ENCODE measurements at places on chromosomes 1 and 21.
A peak's percentile ranks its signal among the peaks of the same experiment; 100 is the strongest.

- no peak for DNase-seq
Observed at GRCh38 chr1:208332036-208332773, 88.0 kb upstream of the PLXNA2 start.

- DNase-seq: no peak
Observed at GRCh38 chr1:19676438-19676922, 11.8 kb downstream of the HTR6 start.

DNA sequence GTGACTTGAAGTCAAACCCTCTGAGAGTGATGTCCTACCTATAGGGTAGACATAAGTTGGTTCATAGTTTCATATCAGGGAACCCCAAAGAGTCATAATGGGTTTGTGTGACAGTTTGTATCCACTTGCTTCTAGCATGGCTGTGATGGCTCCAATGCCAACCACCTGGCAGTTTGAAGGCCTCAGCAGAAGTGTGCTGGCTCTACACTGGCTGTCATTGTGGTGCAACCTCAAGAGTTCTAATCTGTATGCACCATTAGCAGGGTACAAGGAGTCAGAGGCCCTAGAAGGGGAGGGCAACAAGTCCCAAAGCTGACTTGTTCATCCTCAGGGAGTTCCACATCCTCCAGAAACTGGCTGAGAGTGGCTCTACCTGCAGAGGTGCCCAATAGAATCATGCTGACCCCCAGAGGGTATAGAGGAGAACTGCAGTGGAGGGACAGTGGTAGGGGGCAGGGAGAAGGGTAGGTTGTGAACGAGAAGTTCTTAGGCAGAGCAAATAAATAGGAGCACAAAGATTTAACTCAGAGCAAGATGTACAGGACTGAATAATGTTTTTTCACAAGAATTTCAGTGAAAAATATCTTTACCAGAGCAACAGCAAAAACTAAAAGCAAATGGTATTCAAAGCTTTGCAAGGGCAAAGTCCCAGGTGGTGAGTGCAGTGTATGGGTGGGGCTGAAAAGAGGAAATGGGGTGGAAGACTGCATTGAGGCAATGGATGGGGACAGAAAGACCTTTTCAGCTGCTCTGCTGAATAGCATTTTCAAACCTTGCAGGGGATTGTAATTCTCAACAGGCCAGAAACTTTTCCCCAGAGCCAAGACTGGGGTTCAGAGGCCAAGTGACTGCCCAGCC is 3.2 kb downstream of the FCRL2 start:
- DNase-seq: no peak

- DNase-seq: no peak
Observed at GRCh38 chr1:201261771-201262547, 21.3 kb upstream of the PKP1 start.

DNA sequence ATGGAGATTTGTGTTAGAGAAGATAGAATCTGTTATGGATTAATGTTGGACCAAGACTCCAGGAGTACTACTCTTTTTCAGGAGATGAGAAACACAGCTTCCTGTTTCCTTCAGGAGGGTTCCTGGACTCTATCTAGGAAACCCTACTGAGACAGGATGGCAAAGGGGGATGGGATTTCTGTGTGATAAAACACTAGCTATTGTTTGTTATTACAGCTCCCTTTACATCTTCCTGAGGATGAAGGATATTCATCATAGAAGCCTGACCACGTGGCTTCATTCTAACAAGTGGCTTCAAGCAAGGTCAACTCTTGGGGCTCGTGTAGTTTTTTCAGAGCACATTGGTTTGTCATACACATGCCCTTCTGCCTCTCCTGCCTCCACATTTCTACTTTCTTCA is 33.3 kb downstream of the RGL1 start:
- DNase-seq: no peak

DNA sequence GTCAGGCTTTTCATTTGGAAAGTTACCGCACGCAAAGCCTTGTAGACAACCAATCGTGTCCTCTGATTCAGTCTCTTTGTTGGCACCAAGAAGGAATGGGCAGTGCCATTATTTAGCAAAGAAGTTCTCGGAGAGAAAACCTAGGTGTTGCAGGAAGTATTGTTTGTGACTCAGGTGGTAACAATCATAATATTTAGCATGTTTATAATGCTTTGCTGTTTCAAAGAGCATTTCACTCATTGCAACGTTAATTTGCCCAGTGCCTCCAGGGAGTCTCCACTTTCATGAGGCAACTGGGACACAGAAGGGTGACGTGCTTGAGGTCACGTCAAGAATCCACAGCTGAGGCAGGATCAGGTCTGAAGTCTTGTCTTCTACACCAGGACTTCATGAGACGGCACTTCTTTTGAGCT is 31.4 kb downstream of the STPG1 start:
- DNase-seq: no peak

GRCh38 chr1:83864991-83865390 is 133.9 kb downstream of the TTLL7 start:
- DNase-seq: no peak

DNA sequence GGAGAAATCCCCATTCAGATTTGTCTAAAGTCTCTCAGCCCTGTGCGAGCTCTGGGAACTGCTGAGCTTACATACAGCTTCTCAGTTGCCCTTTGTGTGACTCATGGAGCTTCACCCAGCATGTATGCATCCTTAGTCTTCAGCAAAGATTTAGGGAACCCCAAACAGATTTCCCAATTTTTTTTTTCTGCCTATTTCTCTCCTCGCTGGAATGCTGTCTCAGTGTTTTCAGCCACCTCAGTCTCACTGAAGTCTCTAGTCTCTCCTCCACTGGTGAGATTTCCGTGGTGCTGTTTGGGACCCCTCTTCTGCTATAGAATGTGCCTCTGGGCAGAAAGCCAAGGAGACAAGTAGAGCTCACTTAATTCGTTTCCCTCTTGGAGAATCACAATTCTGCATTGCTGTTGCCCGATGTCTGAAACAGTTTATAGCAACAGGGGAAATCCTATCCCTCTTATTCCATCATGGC is 28.1 kb upstream of the TXLNA start:
- peak; percentile 18 for DNase-seq

- no peak for DNase-seq
Observed at GRCh38 chr1:208243527-208243966, 637 bp downstream of the PLXNA2 start.

- DNase-seq: peak; percentile 37
Observed at GRCh38 chr1:110087812-110088738, 17.6 kb upstream of the ALX3 start.

DNA sequence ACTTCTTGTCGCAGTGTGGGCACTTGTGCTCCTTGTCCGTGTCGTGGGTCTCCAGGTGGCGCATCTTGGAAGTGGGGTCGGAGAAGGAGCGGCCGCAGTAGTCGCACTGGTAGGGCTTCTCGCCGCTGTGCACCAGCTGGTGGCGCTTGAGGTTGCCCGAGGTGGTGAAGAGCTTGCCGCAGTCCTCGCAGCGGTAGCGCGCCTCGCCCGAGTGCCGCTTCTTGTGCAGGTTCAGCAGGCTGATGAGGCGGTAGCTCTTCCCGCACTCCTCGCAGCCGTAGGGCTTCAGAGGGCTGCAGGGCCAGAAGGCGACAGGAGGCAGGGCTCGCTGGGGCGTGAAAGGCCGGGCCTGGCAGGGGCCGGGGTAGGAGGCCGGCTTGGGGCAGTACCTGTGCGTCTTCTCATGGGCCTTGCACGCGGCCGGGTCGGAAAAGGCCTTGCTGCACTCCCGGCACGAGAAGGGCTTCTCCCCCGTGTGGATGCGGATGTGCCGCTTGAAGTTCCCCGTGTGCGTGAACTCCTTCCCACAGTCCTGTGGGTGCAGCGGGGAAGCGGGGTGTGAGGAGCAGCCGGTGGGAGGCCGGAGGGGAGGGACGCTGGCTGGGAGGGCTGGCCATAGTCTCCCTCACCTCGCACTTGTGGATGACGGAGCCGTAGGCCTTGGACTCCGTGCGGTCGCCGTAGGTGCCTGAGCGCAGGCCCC is 31.4 kb downstream of the ZBTB17 start:
- DNase-seq: no peak

GRCh38 chr1:6898974-6899539 is 113.8 kb downstream of the CAMTA1 start:
- no peak for DNase-seq

DNA sequence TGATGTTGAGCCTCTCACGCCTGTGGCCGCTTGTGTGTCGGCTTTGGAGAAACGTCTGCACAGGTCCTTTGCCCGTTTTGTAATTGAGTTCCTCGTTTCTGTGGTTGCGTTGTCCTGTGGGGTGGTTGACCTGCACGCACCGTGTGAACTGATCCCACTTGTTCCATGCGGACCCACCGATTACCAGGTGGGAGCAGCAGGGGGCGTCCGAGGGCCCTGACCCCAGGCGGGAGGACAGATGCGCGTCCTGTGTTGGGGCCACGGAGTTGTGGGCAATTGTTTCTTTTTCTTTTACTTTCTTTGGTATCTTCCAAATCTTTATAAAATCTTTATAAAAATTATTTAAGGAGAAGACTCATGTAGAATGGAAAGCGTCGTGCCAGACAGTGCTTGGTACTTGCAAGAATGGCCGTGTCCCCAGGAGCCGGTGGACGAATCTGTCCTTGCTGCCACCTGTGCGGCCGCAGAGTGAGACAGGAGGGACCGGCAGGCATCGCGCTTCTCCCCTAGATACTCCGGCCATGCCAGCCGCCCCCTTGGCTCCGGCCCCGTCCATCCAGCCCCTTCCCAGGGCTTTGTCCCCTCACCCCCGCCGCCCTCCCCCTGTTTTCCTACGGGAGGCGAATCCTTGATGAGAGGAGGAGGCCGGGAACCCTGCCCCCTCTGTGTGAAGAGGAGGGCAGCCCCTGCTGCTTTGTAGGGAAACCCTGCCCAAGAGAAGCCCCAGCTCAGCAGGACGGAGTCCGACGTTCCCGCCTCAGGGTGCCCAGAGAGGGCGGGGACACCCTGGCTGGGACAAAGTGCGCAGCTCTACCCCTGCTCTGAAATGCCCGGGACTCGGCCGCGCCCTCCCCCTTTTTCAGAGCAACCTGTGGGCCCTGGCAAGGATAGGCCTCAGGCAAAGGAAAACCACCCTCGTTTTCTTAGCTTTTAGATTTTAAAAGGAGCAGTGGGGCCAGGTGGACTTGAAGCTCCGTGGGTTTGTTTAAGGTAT is 41.7 kb downstream of the PRKCZ start:
- DNase-seq: no peak

GRCh38 chr21:14841511-14842472 is 223.0 kb downstream of the NRIP1 start:
- no peak for DNase-seq

GRCh38 chr1:93029317-93029716 is 49.8 kb upstream of the MTF2 start:
- DNase-seq: no peak

DNA sequence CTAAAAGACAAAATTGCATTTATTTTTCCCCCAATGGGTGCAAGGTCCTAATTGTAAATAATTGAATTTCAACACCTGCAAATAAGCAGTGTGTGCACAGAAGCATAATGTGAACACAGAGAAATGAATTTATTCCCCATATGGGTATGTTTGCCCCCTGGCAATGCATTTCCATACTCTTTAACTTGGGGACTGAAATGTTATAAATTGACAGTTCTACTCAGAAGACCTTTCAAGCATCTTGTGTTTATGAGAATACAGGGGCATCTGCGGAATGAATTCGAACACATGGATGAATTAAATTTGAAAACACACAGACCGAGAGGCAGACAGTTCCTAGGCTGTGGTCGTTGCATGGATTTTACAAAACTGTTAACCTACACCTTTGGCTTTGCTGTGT is 3.5 kb downstream of the PBX1 start:
- DNase-seq: no peak

- DNase-seq: no peak
Observed at GRCh38 chr1:61114178-61114870, 32.0 kb downstream of the NFIA start.

- DNase-seq: no peak
Observed at GRCh38 chr21:42763581-42764442, 110.4 kb downstream of the PDE9A start.

DNA sequence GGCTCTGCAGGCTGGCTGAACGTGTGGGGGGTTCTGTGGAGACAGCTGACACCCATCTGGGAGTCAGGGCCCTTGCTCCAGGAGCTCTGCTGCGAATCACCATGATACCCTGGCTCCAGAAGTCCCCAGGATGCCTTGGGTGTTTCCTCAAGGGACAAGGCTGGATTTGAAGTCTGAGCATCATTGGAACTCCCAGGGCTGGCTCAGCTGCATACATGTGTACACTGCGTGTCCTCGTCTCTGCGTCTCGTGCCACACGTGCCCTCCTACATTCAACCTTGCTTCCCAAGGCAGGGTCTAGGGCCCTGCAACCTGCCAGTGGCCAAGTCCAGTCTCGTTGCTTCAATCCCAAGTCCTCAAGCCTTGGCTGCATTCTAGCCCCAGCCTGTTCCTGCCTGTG is 11.7 kb downstream of the CSF1 start:
- no peak for DNase-seq

DNA sequence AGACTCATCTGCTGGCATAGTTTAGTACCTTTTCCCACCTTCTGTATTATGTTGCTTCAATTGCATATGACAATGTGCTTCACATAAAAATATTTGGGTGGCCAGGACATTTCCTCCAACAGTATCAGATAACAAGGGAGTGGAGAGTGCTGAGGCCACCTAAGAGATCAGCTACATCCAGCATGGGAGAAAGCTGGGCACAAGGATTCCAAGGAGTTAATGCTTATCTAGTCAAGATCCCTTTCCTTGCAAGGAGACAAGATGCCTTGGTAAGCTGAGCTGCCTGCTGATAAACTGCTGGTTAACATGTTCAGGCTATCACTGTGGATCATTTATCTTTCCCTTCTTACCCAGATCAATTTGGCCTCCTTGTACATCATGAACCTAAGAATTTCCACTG is 5.4 kb downstream of the TACSTD2 start:
- DNase-seq: no peak
